ENCODE measurements at places on chromosomes 7 and 10.
A peak's percentile ranks its signal among the peaks of the same experiment; 100 is the strongest.

DNA sequence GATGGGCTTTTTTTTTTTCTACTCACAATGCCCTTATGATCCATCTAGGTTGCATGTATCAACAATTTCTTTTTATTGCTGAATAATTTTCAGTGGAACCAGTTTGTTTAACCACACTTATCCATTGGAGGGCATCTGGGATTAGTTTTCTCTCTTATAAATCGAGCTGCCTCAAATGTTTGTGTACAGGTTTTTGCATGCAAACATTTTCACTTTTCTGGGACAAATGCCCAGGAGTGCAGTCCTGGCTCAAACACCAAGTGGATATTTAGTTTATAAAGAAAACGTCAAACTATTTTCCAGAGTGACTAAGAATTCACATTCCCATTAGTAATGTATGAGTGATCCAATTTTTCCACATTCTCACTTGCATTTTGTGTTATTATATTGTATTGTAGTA is 313.4 kb downstream of the CXCL12 start:
- no peak for DNase-seq

DNA sequence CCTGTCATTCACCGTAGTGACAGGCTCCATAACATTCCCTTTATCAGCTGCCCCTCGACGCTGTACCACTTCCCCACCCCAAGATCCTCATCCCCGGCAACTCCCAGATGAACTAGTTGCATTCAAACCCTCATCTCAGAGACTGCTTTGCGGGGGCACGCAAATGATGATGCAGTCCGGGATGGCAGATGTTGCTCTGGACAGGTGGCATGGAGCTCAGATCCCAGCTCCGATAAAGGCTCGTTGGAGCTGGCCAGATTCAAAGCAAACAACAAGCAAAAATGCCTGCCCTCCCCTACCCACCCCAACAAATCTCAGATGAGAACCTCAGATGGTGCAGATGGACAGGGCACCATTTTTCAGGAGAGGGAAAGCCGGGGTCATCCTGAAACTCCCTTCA is 46.7 kb downstream of the CARD11 start:
- no peak for DNase-seq

- no peak for DNase-seq
These were observed 147.2 kb downstream of the DYNC1I1 start for GRCh38 chr7:95919556-95919955.

- no peak for DNase-seq
These were observed 224.6 kb downstream of the WDR37 start for GRCh38 chr10:1280466-1281404.

DNA sequence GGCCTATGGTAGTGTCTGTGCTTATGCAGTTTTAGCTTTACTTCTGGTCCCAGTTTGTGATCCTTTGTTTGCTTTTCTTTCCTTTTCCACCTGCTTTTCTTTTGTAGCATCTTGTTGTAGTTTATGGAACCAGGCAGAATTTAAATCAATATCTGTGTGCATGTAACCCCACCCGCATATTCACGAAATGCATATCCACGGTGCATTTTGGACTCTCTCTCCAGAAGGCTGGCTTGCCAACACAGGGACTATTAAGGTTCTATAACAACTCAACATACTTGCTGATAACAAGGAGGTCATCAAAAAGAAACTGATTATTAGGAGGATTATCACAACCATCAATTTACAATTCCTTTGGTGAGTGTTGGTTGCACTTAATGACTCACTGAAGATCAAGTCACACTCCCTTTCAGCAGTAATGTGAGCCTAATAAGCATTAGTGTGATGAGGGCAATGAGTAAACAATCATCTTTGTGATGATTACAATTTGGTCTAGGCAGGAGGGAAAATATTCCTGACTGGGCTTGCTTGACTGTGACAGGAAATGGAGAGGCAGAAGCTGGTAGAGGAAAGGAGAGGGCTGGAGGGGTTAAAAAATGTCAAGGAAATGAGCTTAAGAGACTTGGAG is 378.6 kb downstream of the REEP3 start:
- no peak for DNase-seq

GRCh38 chr7:50396856-50397255 is 53.3 kb downstream of the FIGNL1 start:
- no peak for DNase-seq

GRCh38 chr10:30630571-30630970 is 1.0 kb upstream of the LYZL2 start:
- no peak for DNase-seq

- DNase-seq = no peak
These were observed 19.5 kb downstream of the MYH16 start for GRCh38 chr7:99292127-99292526.

GRCh38 chr7:128974241-128974934 is 36.7 kb downstream of the IRF5 start:
- DNase-seq = no peak

DNA sequence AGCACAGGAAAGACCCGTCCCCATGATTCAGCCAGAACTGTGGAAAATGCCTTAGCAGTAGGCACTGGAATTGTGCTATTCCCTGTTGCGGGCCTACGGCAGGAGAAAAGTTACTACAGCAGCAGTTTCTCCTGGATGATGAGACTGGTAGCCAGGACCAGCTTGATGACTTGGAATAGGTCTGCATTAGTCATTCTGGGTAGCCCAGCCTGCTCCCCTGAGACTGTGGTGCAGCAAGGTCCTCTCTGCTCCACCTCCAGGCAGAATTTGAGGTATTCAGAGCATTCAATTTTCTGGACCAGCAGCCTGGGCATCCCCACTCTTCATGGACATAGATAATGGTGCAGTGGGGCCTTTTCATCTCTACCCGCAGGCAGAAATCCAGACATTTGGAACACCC is 490.0 kb downstream of the SH2D4B start:
- no peak for DNase-seq

DNA sequence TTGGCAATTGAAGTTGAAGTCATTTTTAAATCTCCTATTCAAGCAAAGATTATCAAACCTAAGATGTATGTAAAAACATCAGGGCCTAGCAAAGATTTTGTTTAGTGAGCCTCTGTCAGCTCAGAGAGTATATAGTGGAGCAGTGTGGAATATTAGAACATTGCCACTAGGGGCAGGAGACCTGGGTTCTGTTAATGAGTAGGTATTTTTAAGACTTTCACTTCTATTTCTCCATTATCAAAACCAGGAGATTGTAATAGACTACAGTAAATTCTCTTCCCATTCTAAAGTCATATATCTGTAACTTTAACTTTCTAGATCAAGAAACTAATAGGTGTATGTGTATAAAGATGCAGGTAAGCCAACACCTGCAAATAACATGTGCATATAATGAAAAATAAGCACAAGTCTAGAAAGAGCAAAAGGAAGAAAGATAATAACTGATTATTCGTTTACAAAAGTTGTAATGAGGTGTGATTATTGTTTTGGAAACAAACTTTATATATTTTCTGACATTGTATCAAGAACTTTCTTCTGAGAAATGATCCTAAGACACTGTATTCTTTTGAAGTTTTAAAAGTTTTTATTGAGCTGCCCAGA is 64.4 kb downstream of the KCND2 start:
- DNase-seq = no peak

DNA sequence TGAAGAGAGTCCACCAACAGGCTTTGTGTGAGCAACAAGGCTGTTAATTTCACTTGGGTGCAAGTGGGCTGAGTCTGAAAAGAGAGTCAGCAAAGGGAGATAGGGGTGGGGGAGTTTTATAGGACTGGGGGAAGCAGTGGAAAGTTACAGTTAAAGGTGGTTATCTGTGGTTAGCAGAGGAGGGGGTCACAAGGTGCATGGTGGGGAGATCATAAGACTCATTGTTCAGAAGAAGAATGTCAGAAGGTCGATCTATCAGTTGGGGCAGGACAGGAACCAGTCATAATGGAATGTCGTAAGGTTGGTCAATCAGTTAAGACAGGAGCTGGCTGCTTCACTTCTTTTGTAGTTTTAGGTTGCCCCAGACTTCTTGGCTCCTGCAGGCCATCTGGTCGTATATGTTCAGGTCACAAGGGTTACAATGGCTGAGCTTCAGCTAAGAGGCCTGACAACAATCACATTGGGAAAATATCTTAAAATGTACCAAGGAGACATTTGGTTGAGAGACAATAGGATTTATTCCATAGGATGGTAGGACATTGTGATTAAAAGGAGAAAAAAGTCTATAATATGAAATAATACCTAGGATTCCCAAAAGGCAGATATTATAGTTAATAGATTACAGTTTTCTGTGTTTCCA is 356.4 kb downstream of the ANKRD7 start:
- no peak for DNase-seq

- no peak for DNase-seq
These were observed 100.5 kb downstream of the GLCCI1 start for GRCh38 chr7:8068892-8069686.

GRCh38 chr7:9863545-9863944 is 1110.1 kb upstream of the PHF14 start:
- DNase-seq = no peak

DNA sequence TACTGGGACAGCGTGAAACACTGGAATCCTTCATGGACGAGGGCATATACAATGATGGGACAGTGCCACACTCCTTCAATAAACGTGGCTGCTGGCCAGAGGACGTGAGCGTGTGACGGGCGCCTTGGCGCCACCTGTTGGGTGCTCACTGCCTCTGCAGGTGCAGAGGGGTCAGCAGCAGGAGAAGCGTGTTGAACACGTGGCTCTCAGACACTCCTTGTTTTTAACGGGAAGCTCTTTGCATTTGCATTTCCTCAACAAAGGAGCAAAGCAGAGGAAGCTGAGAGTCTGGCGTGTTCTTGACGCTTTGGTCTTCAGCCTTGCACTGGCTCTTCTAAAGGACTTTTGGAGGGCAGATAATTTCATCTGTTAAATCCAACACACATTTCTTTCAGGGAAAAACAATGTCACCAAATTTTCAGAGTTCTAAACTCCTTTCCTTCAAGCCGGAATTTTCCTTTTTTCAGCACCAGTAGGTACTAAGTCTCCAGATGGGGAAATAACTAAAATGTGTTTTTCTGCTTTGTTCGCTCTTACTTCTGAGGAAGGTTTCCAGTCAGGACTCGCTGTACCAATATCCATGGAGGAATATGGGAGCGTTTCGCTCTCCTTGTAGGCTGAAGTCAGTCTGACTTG is 2.9 kb upstream of the GET4 start:
- DNase-seq = peak; percentile 80

- no peak for DNase-seq
These were observed 35.1 kb upstream of the DNAH11 start for GRCh38 chr7:21507627-21508343.
